Heart left ventricle (tissue), 16 donors: ENCODE measurements at places on chromosomes 11 and 22.

- no peak for DNase-seq
These were observed 54.6 kb downstream of the IGLL1 start for GRCh38 chr22:23525510-23525909.

DNA sequence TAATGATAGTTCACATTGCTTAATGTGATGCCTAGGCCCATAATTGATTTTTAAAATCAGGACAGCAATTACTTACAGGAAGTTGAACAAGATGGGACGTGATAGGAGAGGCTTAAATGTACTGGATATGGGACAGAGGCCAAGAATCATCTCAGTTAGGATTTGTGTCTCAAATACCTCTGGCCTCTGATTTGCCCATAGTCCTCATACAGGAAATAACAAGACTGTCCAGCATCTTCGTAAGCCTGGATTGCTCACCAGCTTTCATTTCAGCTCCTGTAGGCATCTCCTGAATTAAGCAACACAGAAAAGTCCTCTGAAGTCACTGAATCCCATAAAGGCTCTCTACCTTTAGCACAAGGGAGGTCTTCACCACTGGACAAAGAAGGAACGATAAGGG is at the start of gene MRGPRX3:
TSS of gene MRGPRX3 (plus strand) at position 231 of the 400 bp plus-strand sequence. CDS start 4,632 bp downstream, outside the sequence.
- DNase-seq: no peak

GRCh38 chr11:125084057-125084416 is 20.9 kb downstream of the SLC37A2 start:
- no peak for DNase-seq

DNA sequence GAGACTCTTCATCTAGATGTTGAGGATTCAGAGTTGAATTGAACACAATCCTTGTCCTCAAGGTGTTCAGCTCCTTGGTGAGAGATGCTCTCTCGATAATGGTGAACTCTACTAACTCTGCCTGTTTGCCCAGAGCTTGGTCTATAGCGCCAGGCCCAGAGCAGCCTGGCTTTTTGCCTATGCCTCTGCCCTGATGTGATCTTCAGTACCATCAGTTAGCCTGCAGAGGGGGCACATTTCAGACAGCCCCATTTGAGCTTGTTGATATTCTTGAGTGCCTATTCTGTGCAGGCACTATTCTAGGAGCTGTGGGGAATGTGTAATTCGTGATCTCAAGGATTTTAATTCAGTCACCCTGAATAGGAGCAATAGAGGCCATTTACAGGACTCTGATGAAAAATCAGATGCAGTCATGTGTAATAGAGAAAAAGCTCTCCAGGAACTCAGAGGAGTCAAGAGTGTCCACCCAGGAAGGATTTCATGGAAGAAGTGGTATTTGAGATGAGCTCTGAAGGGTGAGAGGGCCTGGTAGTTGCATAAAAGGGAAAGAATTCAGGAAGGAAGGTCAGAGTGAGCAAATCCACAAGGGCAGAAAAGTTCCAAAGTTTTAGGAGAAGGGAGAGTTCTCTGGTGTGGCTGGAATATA is 19.3 kb downstream of the GTPBP1 start:
- no peak for DNase-seq

GRCh38 chr22:42792909-42793847 is 63.9 kb downstream of the ARFGAP3 start:
- DNase-seq: peak; percentile 35

- DNase-seq: no peak
These were observed 20.5 kb upstream of the SLC17A6 start for GRCh38 chr11:22317656-22318055.

- no peak for DNase-seq
These were observed 945.3 kb downstream of the NTM start for GRCh38 chr11:132315696-132316095.
